ENCODE measurements at places on chromosomes 3 and 15. TPM values are rescaled to one million over a fixed set of nuclear protein-coding genes. Genes with fewer than 3 reads are reported as not detected.

The DPPA4 gene
- total RNA-seq: not detected

The SLC38A3 gene
- total RNA-seq: not detected

DNA sequence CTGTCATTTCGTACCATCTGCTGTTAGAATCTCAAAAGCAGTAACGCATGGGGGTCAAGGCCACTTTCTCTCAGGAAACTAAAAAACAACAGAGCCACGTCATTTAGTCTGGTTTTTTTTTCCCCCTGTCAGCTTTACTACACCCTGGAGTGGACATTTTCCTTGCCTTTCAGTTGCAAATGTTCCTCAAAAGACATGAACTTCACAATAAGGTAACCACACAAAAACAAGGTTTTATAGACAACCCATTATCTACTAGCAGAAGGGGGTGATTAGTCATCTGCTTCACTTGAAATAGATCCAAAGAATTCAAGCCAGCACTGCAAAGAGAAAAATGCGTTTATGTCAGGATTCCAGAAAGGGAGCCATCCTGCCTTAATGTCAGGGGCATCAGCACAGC lies 171.8 kb upstream of the CDIN1 start:
- DNase-seq: no peak

DNA sequence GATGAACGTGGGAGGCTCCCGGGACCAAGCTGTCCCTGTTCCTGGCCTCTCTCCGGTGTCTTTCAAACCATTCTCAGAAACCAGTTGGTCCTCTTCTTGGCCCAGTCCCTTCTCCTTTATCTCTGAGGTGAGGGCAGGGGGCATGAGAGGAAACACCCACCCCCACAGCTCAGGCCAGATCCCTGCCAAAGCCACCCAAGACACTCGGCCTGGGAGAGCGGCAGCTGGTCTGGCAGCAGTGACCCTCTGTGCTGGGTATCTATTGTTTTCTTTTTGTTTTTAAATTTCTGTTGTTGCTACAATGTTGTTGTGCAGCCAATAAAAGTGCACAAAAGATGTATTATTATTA lies 27.3 kb downstream of the ACSBG1 start:
- DNase-seq: no peak

DNA sequence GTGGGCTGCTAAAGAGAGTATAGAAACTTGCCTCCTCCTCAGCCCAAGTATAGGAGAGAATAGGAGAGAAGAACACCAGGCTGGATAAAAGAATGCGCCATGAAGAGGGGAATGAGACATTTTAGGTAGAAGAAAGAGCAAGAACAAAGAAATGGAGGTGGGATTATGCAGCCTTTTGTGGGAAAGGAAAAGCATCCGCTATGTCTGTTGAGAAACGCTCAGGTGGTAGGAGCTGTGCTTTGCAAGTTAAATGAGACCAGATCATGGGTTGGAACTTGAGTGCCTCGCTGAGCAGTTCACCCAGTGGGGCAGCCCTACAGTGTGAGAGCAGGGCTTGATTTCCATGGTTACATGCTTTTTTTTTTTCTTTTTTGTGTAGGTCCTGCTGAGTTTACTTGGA lies 11.5 kb upstream of the RTP1 start:
- no peak for DNase-seq

DNA sequence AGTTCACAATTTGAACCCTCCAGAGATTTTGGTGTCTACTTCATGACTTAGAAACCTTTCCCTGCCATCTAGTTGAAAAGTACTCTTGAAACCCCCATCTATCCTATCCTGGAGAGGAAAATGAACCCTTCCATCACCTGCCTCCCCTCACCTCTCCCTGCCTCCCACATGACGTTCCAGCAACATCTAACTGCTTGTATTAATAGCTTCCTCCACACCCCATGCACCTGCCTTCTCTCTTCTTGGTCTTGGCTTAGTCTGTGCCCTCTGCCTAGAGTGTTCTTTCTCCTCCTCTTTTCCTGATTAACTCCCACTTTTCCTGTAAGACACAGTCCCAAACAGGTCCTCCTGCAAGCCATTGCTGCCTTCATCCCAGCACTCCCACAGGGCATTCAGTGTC lies 107.8 kb downstream of the LIPC start:
- DNase-seq: no peak

The CRYGS gene
- total RNA-seq: 2.1 TPM

The PKM gene
- 605 TPM for total RNA-seq

- no peak for DNase-seq
Observed at GRCh38 chr3:37712918-37713817, 148.5 kb upstream of the CTDSPL start.

DNA sequence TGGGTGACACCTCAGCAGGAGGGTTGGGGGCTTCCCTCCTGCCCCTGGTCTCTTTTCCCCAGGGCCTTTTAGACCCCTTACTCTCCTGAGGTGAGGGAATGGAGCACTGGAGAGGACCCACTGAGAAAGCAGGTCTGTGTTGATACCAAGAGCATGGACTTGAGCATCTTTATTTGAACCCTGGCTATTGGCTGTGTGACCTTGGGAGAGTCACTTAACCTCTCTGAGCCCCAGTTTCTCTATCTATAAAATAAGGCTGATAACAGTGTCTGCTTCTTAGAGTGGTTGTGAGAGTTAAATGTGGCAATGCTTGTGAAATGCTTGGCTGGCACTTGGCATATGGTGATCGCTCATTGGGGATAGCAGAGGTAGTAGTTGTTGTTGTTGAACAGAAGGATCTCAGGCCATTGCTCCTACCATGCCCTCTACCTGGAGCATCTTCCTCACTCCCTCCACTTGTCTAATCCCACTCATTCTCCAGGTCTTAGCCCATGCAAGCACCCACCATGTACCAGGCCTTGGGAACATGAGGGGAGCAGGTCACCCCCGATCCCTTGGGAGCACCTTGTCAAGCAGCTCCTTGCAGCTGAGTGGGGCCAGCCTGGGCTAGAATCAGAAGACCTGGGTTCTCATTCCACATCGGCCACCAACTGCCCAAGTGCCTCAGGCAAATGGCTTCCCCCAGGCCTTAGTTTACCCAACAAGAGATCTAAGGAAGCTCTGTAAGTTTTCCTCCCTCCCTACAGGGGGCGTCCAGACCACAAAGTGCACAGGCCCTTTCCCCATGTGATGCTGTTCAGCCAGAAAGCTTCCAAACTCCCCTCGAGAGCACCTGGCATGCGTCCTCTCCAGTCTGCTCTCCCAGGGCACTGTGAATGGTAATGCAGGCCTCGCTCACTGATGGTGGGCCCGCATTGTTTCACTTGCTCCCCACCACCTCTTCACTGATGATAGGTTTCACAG lies 96.7 kb downstream of the LSM3 start:
- DNase-seq: no peak

The SCAP gene
- total RNA-seq: 67.7 TPM

GRCh38 chr3:128036119-128036518 lies 16.1 kb upstream of the SEC61A1 start:
- DNase-seq: no peak

DNA sequence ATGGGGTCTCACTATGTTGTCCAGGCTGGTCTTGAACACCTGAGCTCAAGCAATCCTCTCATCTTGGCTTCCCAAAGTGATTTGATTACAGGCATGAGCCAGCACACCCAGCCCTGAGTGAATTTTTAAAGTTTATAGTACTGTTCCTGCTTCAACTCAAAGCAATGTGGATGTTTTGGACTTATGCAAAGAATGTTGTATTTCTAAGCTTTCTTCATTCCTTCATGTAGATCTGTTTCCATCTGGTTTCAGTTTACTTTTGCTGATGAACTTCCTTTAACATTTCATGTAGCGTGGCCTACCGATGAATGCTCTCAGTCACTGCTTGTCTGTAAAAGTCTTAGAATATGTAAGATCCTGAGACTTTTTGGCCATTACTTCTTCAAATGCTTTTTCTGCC lies 23.2 kb downstream of the NRG4 start:
- DNase-seq: no peak

The CPEB1 gene
- total RNA-seq: 8.1 TPM

The SRGAP3 gene
- total RNA-seq: 2.5 TPM

The DZIP1L gene
- 10.3 TPM for total RNA-seq

The SLC28A1 gene
- not detected for total RNA-seq

DNA sequence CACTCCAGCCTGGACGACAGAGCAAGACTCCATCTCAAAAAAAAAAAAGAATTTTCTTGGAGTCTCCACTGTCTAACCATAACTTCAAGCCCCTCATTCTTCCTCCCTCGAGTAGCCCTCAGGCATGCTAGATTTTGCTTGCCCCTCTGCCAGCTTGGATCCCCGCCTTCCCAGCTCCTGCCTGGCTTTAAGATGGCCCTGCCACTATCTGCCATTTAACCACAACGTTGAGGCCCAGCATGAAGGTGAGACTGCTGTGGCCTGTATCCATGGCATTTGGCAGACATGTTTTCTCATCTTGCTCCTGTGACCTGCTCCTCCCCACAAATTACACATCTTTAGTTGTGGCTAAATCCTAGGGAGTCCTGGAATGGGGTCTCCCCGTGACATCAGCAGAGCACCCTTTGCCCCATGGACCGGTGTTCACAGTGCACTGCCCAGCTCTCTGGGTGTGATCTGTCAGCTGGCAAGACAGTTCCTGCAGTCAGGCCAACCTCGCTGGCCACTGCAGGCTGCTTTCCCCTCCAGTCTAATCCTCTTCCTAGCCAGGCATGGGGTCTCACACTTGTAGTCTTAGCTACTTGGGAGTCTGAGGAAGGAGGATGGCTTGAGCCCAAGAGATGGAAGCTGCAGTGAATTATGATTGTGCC lies 10.4 kb downstream of the VPS18 start:
- no peak for DNase-seq

DNA sequence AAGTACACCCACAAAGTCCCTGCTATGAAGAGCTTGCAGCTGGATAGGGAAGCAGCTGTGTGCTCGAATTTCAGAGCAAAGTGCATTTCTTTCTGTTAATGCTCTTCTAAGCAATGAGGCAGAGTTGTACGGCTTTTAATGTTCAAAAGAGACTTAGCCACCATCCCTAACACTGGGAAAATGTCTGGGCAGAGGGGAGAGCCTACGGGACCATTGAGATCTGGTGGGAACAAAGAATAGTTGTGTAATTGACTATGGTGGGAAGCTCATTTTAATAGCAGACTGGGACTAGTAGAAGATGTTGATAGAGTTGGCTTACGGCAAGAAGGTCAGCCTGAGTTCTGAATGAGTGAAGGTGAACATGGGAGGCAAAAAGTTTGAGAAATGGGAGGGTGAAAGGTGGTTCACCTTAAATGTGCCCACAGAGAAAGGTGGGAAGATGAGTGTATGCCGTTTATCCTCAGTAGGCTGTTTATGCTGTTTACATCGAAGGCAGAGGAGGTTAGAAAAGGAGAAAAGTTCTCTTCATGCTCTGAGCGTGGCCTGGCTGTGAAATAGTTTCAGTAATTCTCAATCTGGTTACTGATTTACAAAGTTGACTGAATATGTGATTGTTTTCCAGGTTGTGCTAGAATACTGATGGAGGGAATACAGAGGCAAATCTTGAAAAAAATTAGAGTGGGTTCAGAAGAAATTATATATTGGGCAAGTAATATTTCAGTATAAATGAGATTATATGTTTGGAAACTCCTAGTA lies 22.9 kb upstream of the UTS2B start:
- DNase-seq: no peak

The TBC1D2B gene
- total RNA-seq: 33.6 TPM

The SYNPR gene
- 0.58 TPM for total RNA-seq

- DNase-seq: peak; percentile 88
Observed at GRCh38 chr15:80560601-80561400, 134.3 kb upstream of the ABHD17C start.

DNA sequence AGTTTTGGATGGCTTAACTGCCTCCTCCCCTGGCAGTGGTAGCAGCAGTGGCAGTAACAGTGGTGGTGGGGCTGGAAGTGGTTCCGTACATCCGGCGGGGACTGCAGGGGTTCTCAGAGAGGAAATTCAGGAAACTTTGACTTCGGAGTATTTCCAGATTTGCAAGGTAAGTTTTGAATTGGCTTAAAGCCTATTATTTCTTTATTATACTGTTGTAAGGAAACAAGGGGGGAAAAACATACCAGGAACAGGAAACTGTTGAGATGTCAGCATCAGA lies 1.5 kb downstream of the STXBP5L start:
- no peak for DNase-seq

- DNase-seq: no peak
Observed at GRCh38 chr3:63473641-63474166, 178.8 kb upstream of the SNTN start.

The PARP15 gene
- 0.39 TPM for total RNA-seq

The ENTPD3 gene
- total RNA-seq: 2.0 TPM

The ALDH1A3 gene
- 131 TPM for total RNA-seq

DNA sequence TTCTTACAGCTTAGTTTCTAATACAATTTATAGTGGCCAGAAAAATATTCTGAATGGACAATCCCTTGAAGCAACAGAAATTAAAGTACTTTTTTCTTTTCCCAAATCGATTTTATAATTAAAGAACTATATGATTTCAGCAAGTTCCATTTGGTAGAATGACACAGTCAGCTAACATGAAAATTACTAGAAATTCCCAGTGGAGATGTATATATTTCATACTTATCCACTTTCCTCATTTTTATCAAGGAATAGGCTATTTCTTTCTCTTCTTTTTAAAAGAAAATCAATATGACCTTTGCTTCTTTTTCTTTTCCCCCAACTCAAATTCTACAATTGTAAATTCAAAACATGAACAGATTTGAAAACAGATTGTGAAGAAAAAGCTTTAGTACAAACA lies 6.4 kb upstream of the CTNNB1 start:
- DNase-seq: no peak

DNA sequence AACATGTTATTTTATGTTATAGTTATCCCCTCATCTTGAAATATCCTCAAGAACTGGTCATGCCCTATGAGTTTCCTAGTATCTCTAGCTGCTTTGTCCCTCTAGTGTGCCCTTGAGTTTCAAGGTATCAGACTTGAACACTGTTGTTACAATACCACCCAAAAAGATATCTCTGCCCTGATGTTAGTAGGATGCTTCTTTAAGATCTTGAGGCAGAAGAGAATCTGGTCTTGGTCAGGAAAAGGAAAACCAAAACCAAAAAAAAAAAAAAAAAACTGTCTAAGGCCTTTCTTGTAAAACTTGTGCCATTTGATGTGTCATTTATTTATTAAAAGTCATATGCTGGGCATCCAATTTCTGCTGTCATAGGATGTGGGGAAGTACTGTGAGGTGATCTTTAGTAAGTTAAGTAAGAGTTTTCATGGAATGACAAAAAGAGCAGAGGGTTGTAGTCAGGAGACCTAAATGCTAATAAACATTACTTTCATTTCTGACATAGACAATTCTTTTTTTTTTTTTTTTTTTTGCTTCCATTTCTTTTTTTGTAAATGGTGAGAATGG lies 229.7 kb downstream of the NECTIN3 start:
- no peak for DNase-seq

The FES gene
- total RNA-seq: 28.7 TPM

DNA sequence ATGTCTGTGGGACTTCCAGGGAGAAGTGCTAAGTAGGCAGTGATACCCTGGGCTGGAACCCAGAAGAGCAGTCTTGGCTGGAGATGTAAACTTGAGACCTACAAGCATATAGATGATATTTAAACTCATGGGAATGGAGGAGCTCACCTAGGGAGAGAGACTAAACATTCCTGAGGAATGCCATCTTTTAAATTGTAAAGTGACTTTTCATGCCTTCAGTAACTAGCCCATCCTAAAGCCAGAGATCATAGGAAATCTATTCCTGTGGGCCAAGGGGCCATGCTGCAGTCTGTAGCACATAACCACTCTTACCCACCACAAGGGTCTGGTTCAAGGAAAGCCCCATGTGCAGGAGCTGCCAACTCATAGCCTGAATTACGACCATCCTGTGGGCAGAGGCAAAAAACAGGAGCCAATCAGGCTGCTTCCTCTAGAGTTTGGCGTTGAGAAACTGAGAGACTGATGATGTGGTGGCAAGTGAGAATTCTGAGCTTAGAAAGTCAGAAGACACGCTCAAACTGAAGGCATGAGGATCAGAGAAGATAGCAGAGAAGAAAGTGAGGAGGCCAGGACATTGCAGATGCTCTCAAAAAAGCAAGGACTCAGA lies 37.5 kb downstream of the CTDSPL start:
- no peak for DNase-seq

The NOP10 gene
- 123 TPM for total RNA-seq
